Heart right ventricle (tissue), 16 donors: ENCODE measurements at places on chromosomes 6 and 20. TPM values are rescaled to one million over a fixed set of nuclear protein-coding genes. Genes with fewer than 3 reads are reported as not detected.
A peak's percentile ranks its signal among the peaks of the same experiment; 100 is the strongest.

GRCh38 chr6:68572975-68573374, 62.1 kb upstream of the ADGRB3 start:
- no peak for DNase-seq

GRCh38 chr6:89260832-89261231, 43.7 kb upstream of the GABRR1 start:
- no peak for DNase-seq

DNA sequence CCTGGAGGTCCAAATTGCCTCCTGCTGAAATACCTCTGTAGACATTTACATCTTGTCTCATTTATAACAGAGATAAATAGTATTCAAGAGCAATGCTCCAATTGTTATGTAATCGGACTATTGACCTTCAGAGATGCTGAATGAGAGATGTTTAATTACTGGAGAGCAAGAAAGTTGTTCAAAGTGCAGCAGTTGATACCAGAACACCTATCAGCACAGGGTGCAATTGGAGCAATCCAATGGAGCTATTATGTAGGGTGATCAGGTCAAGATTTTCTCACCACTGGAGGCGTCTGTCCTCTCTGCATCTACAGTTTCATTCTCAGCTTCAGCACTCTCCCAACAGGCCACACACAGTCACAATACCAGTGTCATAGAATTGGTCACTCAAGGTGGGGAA, 19.5 kb upstream of the TMX4 start:
- DNase-seq = no peak

GRCh38 chr6:158868890-158869825, 50.0 kb upstream of the EZR start:
- DNase-seq = peak; percentile 85

- DNase-seq = no peak
Measured at GRCh38 chr6:66051812-66052211, 344.8 kb upstream of the EYS start.

- no peak for DNase-seq
Measured at GRCh38 chr6:145547594-145548335, 187.6 kb downstream of the EPM2A start.

DNA sequence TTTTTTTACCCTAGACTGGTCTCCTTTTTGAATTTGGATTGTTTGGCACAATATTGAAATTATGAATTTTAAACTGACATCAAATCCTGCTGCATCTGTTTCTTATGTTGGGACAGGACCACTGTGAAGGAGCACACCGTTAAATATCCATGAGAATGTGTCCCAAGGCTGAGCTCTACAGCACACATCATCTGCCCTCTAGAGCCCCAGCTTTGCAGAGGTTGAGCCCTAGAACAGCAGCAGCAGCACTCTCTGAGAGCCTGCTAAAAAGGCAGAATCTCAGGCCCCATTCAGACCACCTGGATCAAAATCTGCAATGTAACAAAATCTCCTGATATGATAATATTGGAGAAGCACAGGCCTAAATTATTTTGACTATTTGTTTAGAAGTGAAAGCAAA, 192.1 kb upstream of the CCN2 start:
- DNase-seq = no peak

- no peak for DNase-seq
Measured at GRCh38 chr6:96626759-96627364, 63.9 kb downstream of the FHL5 start.

GRCh38 chr6:119856136-119856535, 506.6 kb upstream of the MAN1A1 start:
- no peak for DNase-seq

- DNase-seq = no peak
Measured at GRCh38 chr20:47093320-47093966, 198.8 kb downstream of the EYA2 start.

DNA sequence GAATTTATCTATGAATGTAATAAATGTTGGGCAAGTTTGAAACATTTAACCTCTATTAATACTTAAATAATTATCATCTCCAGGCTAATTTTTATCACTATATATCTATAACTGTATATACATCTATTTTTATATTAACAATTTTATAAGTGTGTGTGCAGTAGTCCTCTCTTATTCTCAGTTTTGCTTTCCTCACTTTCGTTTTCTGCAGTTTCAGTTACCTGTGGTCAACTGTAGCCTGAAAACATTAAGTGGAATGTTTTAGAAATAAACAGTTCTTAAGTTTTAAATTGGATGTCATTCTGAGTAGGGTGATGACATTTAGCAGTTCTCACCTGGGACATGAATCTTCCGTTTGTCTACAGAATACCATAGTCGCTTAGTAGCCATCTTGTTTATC, 379.4 kb upstream of the MAN1A1 start:
- DNase-seq = no peak

- DNase-seq = no peak
Measured at GRCh38 chr6:10520468-10520867, 683 bp upstream of the GCNT2 start.

DNA sequence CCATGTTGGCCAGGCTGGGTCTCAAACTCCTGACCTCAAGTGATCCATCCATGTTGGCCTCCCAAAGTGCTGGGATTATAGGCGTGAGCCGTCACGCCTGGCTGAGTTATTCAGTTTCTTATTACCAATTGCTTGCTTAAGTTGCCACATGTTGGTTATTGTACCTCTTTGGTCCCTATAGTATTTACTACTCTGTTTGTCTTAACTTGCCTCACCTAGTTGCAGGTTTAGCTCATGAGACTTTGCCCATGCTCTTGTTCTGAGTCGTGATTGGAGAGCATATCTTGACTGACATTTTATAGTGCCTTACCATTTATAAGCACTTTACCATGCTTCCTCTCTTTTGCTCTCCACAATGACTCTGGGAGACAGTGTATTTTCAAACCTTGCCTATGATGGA, 134.2 kb upstream of the HDGFL1 start:
- DNase-seq = no peak

GRCh38 chr20:9660236-9660868, 146.0 kb downstream of the LAMP5 start:
- no peak for DNase-seq

DNA sequence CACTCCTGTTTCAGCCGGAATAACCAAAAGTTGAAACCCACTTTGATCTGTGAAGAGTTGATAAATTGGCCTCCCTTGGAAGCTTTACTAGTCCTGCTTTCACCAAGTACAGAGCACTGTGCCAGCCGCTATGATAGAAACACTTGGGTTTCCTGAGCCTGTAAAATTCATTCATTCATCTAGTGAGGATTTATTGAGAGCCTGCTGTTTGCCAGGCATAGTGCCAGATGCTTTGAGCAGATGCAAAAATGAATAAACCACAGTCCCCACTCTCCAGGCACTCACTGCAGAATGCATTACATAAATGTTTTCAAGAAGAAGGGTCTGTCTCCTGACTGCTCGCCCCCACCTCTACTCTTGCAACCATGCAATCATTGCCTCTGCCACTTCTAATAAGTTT, 25.3 kb upstream of the TMEM217 start:
- no peak for DNase-seq

DNA sequence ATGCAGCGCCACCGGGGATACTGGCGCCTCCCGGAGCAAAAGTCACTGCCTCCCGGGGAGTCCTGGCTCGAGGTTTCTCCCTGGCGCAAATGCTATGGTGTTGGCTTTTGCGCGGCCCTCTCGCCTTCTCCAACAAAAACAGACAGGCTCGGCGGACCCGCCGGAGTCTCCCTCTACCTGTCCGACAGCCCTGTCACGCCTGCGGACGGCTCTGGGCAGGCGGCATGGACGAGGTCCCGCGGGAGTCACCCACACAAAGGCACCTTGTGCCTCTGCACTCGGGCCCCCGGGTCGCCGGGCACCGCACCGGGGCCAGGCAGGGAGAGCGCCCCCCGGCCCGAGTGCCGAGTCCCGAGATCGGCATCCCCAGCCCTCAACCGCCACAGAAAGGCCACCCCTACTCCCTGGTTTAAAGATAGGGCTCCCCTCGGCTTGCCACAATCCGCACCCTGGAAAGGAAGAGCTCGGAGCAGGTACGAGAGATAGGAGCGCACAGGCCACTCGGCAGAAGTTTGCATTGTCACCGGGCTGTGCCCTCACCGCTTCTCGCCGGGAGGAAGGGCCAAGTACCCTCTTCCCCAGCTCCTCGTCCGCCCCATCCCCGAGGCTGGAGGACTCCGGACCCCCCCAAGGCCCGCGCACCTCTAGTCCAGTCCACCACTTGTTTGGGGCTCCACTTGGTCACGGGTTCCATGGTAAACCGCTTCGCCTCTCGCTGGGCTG, 903 bp downstream of the CNKSR3 start:
- no peak for DNase-seq

GRCh38 chr6:151054306-151054705, 185.5 kb upstream of the AKAP12 start:
- peak; percentile 56 for DNase-seq

DNA sequence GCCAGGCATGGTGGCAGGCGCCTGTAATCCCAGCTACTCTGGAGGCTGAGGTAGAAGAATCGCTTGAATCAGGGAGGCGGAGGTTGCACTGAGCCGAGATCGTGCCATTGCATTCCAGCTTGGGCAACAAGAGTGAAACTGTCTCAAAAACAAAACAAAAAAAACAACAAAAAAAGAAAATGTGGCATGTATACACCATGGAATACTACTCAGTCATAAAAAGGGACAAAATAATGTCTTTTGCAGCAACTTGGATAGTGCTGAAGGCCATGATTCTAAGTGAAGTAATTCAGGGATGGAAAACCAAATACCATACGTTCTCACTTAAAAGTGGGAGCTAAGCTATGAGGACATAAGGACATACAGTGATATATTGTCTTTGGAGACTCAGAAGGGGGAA, 96.3 kb downstream of the MYB start:
- no peak for DNase-seq

- DNase-seq = no peak
Measured at GRCh38 chr6:34912715-34913464, 23.8 kb downstream of the ANKS1A start.

The FOXQ1 gene
- total RNA-seq = not detected

The CD40 gene
- total RNA-seq = 4.8 TPM

The BMP6 gene
- 1.3 TPM for total RNA-seq

The HLA-DPA1 gene
- total RNA-seq = 49.1 TPM

The SEC23B gene
- 10.2 TPM for total RNA-seq

The ABHD16B gene
- total RNA-seq = not detected

The RALY gene
- 110 TPM for total RNA-seq

The PI16 gene
- 17.4 TPM for total RNA-seq
